ENCODE measurements at places on chromosomes 3 and 15. TPM values are rescaled to one million over a fixed set of nuclear protein-coding genes. Genes with fewer than 3 reads are reported as not detected.
A peak's percentile ranks its signal among the peaks of the same experiment; 100 is the strongest.

The GATA2 gene
- 36.3 TPM for total RNA-seq

The GOLGA8O gene
- total RNA-seq, result 0.07 TPM

The TCF12 gene
- total RNA-seq, result 51.7 TPM

DNA sequence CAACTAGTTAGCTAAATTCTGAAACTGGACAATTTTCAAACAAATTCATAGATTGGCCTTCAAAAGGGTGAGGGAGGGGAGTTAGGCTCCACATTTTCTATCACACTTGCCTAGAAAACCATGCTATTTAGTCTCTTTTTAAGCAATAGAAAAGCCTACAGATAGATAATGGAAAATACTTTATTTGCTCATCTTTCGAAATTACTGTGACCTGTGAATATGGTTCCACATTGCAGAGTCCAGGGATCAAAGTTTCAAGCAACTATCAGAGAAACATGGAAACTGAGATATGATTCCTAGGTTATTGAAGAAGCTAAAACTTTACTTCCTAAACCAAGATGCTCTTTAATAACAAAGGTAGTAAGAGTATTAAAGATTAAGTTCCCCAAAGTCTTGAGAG lies 176.6 kb upstream of the NECTIN3 start:
- DNase-seq, result no peak

DNA sequence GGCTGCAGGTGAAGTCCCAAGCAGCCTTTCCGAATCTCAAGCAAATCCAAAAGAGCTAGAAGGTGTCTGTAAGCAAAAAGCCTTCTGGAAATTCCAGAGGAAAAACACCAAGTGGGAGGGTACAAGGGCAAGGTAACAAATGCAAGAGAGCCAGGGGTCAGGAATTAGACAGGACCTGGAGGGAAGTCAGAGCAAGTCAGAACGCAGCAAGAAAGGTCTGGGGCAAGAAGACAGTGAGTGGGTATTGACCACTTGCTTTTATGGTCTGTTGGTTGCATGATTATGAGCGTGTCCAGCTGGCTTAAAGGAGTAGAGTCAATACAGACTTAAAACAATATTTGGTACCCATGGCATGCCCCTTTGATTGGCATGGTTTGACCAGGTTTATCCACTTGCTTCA lies 66.7 kb upstream of the OXTR start:
- no peak for DNase-seq

DNA sequence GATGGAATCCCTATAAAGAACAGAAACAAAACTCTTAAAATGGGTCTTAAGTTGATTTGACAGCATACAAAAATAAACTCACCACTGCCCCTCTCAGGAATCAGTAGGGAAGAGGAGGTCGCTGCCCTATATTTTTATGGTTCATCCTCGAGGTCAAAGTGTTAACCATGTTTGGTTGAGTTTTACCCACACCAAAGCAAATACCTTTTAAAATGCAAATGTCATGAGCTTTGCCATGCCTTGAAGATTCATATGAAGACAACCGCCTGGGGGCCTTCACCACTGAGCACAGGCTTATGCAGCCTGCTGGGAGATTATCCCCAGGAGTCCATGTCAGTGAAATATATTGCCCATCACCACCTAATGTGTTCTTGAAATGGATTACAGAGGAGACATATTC lies 66.1 kb downstream of the GLB1 start:
- DNase-seq, result no peak

- DNase-seq, result no peak
These were observed 200.1 kb upstream of the PROK2 start for GRCh38 chr3:71984843-71985613.

DNA sequence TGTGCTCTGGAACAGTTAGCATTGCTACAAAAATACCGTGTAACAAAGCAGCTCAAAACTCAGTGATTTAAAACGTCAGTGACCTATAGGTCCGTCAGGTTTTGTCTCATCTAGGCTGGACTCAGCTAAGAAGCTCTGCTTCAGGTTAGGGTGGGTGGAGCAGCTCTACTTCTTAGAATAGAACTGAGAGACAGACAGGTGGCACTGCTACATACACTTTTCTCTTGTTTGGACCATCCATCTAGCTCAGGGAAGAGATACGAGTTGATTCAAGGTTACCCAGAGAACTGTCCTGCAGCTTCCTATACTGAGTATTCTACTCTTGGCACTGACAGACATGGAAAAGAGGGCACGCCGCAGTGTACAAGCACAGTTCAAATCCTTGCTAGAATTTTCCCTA lies 456.1 kb downstream of the IGSF11 start:
- no peak for DNase-seq

DNA sequence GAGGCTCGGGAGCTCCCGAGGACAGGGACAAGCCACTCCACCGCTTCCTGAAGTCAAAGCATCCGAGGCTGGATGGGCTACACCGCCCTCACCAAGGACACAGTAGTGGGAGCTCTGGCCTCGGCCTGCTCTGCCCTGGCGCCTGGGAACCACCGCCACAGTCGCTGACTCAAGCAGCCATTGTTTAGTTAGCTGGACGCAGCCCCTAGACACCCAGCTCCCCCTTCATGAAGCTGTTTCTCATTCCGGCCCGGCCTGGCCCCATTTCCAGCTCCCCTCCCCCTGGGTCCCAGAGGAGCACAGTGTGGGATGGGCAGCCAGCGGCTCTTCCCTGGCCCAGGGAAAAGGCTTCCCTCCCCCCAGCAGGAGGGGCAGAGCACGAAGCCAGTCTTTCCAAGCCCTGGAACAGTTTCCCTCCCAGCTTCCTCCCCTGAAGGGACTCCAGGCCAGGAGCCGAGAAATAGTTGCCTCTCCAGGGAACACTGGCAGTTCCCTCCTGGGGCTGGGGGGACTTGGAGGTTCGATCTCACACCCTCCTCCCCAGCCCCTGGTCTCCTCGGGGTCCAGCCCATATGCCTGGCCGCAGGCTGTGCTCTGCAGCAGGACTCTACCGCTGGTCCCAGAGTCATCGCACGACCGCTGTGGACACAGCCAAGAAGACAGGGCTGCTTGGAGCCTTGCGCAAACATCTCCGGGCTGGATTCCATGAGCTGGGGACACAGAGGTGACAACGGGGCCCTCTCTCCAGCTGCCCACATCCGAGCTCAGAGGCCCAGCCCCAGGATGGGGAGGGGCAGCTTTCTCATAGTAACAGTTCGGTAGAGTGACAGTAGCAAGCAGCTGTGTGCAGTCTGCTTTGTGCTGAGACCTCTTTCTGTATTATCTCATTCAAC lies 10.0 kb downstream of the PLXND1 start:
- DNase-seq, result peak; percentile 94

DNA sequence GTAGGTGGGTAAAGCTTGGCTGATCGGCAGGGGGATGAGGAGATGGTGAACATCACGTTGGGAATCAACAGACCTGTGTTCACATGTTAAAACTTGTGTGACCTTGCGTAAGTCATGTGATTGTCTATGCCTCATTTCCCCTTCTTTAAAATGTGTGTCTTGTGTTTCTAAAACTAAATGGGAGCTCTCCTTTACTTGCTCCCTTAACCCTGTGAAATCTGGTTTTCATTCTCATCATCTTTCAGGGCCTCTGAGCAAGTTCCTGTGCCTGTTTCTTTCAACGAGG lies 29.7 kb upstream of the IREB2 start:
- DNase-seq, result no peak

DNA sequence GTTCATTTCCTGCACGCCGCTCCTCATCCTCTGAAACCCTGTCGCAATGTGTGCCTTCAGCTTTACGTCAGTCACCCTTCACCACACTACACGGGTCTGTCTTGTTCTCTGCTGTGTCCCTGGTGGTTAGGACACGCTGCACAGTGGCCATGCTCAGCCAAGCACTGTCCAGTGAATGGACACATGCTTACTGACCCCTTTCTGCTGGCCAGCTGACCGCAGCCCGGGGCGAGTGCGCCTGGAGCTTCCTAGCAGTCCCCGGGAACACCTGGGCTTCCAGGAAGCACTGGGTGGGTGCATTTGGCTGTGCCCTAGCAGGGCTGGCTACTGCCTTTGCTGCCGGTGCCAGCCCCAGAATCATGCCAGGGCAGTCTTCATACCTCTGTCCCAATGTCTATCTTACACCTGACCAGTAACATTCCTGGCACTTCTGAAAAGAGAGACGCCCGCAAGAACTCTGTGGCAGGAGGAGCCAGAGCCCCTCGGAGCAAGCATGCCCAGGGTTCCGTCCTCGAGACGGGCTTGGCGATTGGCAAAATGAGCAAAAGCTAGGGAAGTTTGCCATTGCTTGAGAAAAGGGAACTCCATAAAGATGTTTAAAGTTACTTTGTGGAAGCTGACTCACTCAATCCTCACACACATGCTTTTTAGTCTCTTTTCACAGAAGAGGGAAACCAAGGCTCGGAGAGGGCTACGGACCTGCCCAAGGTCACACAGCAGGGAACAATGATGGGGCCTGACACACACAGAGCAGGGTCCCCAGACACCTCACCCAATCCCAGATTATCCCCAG lies 15.7 kb upstream of the ZXDC start:
- no peak for DNase-seq

GRCh38 chr3:99877031-99877579 lies 59.4 kb downstream of the CMSS1 start:
- no peak for DNase-seq

GRCh38 chr15:83225449-83225848 lies 17.8 kb upstream of the HDGFL3 start:
- no peak for DNase-seq

- DNase-seq, result peak; percentile 53
These were observed 59.6 kb downstream of the ITGA11 start for GRCh38 chr15:68372291-68372811.

- no peak for DNase-seq
These were observed 829.4 kb upstream of the DPPA4 start for GRCh38 chr3:110166791-110167190.

GRCh38 chr3:138941259-138941885 lies 5.6 kb downstream of the FOXL2 start:
- DNase-seq, result peak; percentile 61

DNA sequence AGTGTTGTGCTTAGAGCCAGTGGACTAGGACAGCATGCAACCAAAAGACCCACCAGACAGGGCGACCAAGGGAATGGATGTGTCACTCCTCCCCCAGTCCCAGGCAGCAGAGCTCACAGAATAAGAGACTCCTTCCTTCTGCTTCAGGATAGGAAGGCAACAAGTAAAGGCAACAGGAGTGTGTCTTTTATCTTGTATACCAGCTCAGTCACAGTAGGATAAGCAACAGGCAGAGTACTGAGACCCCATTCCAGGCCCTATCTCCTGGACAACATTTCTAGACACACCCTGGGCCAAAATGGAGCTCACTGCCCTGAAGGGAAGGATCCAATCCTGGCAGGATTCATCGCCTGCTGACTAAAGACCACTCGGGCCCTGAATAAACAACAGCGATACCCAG lies 25.0 kb downstream of the PDCD10 start:
- DNase-seq, result no peak

All from M059J (cell line).